ENCODE measurements at places on chromosomes 12 and 14.

- DNase-seq: no peak
Observed at GRCh38 chr14:55088356-55088755, 36.9 kb downstream of the MAPK1IP1L start.

GRCh38 chr12:130606231-130606630 lies 109.9 kb downstream of the RIMBP2 start:
- DNase-seq: no peak

GRCh38 chr12:15787778-15788177 lies 1.4 kb downstream of the EPS8 start:
- DNase-seq: no peak

GRCh38 chr12:124655698-124656516 lies 88.5 kb upstream of the NCOR2 start:
- DNase-seq: no peak

DNA sequence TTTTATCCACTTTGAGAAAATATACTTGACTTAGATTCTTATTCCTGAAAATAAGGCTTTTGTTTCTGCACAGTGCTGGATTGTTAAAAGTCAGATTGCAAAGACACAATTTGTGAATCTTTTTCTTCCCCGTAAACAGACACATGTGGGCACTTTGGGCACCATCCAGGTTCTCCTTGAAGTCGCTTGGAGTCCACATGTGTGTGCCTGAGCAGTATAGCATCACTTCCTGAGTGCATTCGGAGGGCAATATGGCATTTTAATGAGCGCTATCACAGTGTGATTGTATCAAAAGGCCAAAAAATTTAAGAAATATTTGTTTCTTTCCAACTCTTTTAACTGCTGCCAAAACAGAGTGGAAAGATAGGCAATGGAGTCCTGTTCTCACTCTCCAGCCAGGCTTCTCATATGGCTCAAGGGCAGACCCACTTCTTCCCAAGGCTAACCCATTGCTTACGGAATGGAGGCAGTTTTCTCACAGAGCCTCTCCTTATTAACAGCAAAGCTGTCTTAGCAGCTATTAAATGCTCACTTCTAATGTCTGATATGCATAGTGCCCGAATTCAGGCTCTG lies 397.1 kb downstream of the EGLN3 start:
- no peak for DNase-seq

DNA sequence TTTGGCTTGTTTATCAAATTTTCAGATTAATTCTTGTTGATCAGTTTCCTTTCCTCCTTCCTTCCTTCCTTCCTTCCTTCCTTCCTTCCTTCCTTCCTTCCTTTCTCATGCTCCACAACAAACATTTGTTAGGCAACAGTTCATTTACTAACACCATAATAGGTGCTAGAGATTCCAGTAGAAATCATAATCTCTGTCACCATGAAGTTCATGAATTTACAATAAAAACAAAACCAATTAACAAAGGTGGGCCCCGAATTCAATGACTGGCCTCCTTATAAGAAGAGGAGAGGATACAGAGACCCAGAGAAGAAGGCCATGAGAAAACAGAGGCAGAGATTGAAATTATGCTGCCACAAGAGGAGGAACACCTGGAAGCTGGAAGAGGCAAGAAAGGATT lies 266.9 kb upstream of the GARIN6 start:
- DNase-seq: no peak

DNA sequence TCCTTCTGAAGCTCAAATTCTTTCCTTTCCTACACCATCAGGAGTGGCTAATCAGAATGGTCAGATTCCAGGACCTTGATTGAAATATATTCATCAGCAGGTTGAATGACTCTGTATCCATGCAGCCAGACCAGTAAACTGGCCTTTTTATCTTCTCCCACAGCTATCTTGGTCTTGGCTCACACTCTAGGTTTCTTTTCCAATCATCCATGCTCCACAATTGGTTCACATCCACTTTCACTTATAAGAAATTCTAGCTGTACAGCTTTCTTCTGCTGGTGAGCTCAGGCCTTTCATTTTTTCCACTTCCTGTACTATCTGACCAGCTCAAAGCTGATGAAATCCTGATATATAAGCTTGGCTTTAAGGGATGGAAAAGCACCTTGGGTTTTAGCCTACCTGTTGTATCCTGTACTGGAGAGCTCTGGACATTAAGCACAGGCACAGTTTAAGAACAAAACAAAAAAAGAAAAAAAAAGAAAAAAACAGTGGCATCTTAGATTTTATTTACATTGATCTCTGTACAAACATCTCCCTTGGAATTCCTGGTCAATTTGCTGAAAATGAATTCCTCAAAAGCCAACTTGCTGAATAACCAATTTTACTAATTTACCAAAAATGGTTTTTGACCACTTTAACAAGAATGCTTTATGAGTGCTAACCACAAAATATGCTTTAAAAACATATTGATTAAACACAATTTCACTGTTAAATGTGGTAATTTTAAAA lies 91.6 kb upstream of the PAWR start:
- no peak for DNase-seq

- DNase-seq: no peak
Observed at GRCh38 chr12:113802000-113802749, 163.9 kb downstream of the RBM19 start.

GRCh38 chr12:26297396-26298070 lies 102.2 kb downstream of the SSPN start:
- peak; percentile 72 for DNase-seq

- DNase-seq: no peak
Observed at GRCh38 chr14:72889366-72889765, 4.5 kb downstream of the DPF3 start.

GRCh38 chr14:81955123-81955522 lies 421.5 kb upstream of the SEL1L start:
- DNase-seq: no peak

DNA sequence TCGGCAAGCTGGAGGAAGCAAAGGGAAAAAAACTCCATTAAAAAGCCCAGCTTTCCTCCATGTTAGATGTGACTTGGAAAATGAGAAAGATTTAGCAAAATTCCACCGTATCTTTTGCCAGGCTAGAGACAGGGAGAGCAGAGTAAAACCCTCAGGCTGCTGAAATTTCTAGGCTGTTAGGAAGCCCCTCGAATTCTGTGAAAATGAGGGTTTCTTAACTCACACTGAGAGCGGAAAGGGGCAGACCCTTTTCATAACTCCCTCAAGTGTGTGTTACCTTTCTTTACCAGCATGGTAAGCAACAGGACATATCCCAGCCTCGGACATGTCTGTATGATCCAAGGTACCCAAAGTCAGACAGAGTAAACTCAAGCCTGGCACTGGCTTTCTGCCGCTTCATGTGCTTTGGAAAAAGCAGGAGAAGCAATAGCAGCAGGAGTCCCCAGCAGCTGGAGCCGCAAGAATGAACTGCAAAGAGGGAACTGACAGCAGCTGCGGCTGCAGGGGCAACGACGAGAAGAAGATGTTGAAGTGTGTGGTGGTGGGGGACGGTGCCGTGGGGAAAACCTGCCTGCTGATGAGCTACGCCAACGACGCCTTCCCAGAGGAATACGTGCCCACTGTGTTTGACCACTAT lies at the start of gene RHOJ:
Gene RHOJ, plus strand, starts transcription at position 37 of the 637 bp plus-strand sequence. Its CDS starts 427 bp downstream, at position 464.
- DNase-seq: no peak
